ENCODE measurements at places on chromosomes 5 and 9.

- no peak for DNase-seq
Measured at GRCh38 chr5:2153350-2153749, 270.6 kb upstream of the IRX4 start.

- DNase-seq, result no peak
Measured at GRCh38 chr9:114653556-114654159, 3.9 kb downstream of the TEX53 start.

GRCh38 chr9:75683591-75683990 is 206.9 kb upstream of the PCSK5 start:
- DNase-seq, result no peak

DNA sequence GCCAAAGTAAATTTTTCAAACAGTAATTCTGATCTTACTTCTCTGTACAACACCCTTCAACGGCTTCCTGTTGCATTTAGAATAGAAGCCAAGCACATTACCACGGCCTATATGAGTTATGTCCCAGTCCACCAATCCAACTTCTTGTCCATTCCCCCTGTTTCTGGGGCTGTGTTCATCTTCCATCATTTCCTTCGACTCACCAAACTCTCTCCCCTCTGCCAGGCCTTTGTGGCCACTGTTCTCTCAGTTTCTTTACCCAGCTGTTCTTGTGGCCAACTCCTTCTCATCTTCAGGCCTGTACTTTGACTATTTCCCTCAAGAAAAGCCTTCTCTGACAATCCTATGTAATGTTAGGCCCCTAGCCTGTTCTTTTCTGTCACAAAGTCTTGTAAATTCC is 259.4 kb upstream of the EFNA5 start:
- no peak for DNase-seq

DNA sequence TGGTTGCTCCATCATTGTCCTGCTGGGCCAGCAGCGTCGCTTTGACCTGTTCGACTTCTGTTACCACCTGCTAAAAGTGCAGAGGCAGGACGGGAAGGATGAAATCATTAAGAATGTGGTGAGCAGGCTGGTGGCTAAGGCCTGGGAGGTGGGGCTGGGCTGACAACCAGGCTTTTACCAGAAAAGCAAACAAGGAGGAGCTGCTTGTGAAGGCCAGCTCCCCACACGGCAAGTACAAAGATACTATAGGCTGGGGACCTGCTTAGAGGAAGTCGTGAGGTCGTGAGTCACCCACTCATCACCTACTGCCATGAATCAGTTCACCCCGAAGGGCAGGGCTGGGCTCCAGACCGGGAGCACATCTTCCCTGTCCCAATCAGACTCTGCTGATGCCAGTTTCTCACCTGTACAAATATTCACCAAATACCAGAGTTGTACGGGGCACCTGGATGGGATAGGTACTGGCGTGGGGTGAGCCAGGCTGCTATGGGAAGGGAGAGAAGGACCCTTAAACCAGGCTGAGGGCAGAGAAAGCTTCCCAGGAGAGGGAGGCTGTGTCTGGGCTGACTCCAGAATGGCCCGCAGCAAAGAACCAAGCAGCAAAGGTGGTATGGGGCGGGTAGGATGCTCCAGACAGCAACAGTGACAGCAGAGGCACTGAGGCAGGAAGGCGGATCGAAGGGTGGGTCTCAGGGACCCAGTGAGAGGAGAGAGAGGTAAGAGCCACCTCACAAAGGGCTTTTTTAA is 69.3 kb upstream of the NIPAL4 start:
- peak; percentile 19 for DNase-seq

DNA sequence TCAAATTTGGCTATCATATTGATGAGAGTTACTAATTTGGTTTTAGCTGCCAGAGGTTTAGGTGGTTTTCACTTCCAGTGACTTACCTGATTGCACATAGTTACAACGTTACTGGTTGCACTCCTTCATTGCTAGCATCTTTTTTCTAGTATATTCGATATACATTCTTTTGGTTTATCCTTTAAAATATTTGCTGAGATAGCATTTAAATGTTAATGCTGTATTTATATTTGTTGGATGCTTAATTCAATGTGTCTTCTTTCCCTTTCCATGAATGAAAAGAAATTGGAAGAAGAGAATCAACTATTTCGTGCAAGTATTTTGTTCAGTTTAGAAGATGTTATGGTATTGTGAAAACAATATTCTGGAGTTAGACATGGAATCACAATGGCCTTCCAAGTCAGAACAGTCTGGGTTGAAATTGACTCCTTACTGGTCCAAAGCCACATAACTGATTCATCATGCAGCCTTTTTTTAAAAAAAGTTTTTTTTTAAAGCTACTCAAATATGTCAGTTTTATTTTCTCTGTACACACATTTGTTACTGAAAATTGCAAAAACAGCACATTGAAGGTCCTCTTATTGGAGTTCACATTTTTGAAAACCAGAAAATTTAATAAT is 2.2 kb downstream of the SPIN1 start:
- no peak for DNase-seq

DNA sequence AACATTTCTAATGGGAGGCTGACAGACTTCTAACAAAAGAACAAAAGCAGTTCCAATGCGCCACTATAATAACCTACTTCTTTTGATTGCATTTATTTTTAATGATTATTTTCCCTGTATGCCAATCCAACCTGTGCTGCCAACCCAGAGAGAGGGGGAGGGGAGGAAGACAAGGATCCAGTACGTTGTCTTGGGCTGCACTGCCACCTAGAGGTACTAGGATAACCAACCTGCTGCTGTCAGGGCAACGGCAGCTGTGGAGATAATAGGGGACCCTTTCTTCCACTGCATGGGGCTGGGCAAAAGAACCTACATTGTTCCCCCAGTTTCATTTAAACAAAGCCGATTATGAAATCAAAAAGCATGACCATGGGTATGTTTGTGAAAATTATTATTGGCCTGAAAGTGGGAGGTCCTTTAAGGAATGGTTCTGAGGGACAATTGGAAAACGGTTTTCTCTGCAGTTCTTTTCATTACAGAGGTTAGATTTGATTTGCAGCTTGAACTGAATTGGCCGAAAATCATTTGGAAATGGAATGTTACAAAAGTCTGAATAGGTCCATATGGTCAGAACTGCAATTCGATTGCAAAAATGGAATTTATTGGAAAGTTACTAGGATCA is 101.3 kb downstream of the RASEF start:
- DNase-seq, result peak; percentile 95

GRCh38 chr9:28502741-28503140 is 929.5 kb upstream of the C9orf72 start:
- DNase-seq, result no peak

- DNase-seq, result no peak
Measured at GRCh38 chr5:999032-999501, 9.5 kb upstream of the NKD2 start.

- DNase-seq, result no peak
Measured at GRCh38 chr9:78786794-78787193, 489.9 kb downstream of the PSAT1 start.

- no peak for DNase-seq
Measured at GRCh38 chr5:117102591-117102990, 528.0 kb upstream of the SEMA6A start.

GRCh38 chr5:57219386-57219785 is 45.5 kb downstream of the GPBP1 start:
- no peak for DNase-seq

DNA sequence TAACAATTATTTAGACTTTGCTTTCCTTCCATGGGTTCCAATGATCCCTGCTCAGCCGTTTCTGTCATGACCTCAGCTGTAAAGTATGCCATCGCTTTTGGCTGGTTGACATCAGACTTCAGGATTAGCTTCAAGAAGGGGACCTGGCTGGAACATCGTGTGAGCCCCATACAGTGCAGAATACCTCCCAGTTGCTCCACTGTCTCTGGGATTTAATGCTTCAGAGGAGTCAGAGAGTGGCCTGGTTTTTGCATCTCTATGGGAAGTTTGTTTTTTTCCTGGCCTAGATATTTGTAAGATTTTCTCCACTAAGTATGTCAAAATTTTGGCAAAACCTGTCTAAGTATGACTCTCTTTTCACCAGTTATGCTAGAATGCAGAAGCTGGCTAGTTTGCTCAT is 216.9 kb downstream of the GABBR2 start:
- DNase-seq, result no peak

DNA sequence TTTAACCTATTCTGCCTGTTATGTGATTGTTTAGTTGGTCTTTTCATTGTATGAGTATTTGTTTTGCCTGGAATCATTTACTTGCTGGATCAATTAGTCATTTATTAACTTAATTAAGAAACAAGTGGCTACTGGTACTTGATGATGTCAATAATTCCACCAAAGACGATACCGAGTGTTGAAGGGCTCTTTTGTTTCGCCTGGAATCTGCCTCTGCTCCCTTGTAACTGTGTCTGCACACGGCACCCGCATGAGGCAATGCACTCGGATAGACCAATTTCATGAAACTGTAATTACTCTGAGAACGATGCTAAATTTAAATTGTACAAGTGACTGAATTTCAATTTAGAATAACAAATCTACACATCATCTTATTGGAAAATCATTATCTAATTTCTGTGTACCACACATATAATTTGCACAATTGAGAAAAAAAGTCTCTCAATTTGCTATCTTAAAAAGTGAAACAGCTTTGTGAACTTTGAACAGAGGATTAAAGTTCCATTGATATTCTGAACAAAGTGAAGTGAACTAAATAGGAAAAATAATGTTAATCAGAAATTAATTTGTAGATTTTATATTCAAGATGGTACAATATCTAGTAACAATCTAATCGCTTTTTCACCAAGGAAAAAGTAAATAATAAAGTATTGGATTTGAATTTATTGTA is 143.2 kb downstream of the CTNND2 start:
- no peak for DNase-seq

GRCh38 chr5:96756985-96757384 is 50.8 kb downstream of the ERAP1 start:
- DNase-seq, result no peak

Data from mucosa of descending colon (tissue), 3 donors.